ENCODE measurements at places on chromosomes 5 and 9. TPM values are rescaled to one million over a fixed set of nuclear protein-coding genes. Genes with fewer than 3 reads are reported as not detected.

GRCh38 chr5:75524071-75524470 lies 12.4 kb downstream of the POLK start:
- no peaks in the 10 kb centered on the region for H3K36me3 ChIP-seq
- H3K27ac ChIP-seq = no peak overlapping the region
- no peaks in the 10 kb centered on the region for H3K4me1 ChIP-seq
- H3K4me3 ChIP-seq = no peak overlapping the region
- no peaks in the 10 kb centered on the region for H3K27me3 ChIP-seq

GRCh38 chr5:16763211-16763610 lies 146.4 kb upstream of the RETREG1 start:
- H3K27ac ChIP-seq = no peak overlapping the region
- no peak overlapping the region for H3K4me3 ChIP-seq
- DNase-seq = no peak
- H3K4me1 ChIP-seq = no peaks in the 10 kb centered on the region
- H3K27me3 ChIP-seq = no peaks in the 10 kb centered on the region

GRCh38 chr9:109418827-109419226 lies 79.3 kb downstream of the PTPN3 start:
- 0 out of 2 replicates have a peak, but pooled peaks cover 2% of the 10 kb centered on the region for H3K36me3 ChIP-seq
- no peak for DNase-seq
- H3K4me1 ChIP-seq = no peaks in the 10 kb centered on the region
- H3K27ac ChIP-seq = no peak overlapping the region

- no peak overlapping the region for H3K4me3 ChIP-seq
- no peaks in the 10 kb centered on the region for H3K4me1 ChIP-seq
- H3K27ac ChIP-seq = no peak overlapping the region
- no peaks in the 10 kb centered on the region for H3K36me3 ChIP-seq
- no peaks in the 10 kb centered on the region for H3K27me3 ChIP-seq
Measured at GRCh38 chr9:133758228-133758627, 20.1 kb upstream of the SARDH start.

DNA sequence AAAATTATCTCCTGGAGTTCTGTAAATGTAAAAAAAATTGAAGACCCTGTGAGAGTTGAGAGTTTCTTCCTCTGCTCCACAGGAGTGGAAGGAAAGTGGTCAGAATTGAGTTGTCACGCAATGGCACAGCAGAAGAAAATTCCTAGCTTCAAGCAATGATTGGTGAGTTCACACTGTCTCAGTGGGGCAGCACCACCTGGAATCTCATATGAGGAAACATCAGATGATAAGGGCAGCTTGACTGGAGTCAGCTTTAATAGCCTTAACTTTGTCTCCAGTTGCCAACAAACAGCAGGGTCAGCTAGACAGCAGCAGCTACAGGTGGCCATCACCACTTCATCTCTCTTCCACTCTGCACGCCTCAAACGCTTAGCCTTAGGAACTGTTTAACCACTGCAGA lies 211.1 kb downstream of the EFNA5 start:
- no peak for DNase-seq
- no peak overlapping the region for H3K27ac ChIP-seq
- no peak overlapping the region for H3K4me3 ChIP-seq
- H3K27me3 ChIP-seq = no peaks in the 10 kb centered on the region
- no peaks in the 10 kb centered on the region for H3K36me3 ChIP-seq
- peaks cover 41% of the 10 kb centered on the region for H3K4me1 ChIP-seq

Gene HTR1A
- total RNA-seq = not detected

Gene MED10
- total RNA-seq = 34.0 TPM

Data from Panc1 (cell line).